ENCODE measurements at places on chromosomes 5 and 9.

GRCh38 chr9:18863791-18864190, 169.2 kb downstream of the SAXO1 start:
- DNase-seq, result no peak

GRCh38 chr5:41908374-41909079, 4.4 kb downstream of the RIMOC1 start:
- no peak for DNase-seq

- DNase-seq, result no peak
These were observed 9.4 kb upstream of the SPATA31D1 start for GRCh38 chr9:81979196-81979595.

GRCh38 chr5:88683506-88684135, 199.4 kb downstream of the MEF2C start:
- no peak for DNase-seq

DNA sequence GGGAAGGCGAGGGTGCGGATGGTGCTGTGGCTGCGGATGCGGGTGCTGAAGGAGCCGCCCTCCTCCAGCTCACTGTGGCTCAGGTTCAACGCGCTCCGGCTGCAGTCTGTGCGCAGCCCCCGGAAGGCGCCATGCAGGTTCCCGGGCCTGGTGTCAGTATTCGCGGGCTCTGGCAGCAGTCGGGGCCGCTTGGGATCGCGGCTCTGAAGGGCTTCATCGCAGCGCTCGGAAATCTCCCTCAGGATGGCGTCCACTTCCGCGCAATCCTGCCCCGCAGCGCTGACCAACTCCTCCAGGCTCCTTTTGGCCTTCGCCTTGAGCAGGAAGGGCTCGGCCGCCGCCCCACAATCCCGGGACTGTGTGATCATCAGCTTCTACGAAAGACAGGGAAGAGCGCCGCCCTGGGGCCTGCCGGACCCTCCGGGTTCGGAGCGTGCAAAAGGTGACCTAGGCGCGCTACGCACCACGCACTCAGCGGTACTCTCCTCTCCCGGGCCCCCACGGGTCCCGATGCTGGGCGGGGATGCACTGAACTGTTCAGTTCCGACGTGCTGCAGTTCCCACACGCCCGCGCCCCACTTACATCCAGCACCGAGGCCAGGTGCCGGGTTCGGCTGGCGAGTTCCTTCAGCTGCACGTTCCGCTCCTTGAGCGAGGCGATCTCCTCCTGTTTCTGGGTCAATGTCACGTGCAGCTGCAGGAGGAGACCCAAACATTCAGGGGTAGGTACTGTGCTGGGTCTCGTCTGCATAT, 6.5 kb downstream of the MCIDAS start:
- DNase-seq, result no peak

GRCh38 chr5:176366232-176366894, 1.1 kb downstream of the ARL10 start:
- no peak for DNase-seq

Data from CD4-positive, alpha-beta T cell treated with Interleukin-6 at 100 ng/mL for 8 hours (primary cell).